ENCODE measurements at places on chromosomes 16 and 17.

- peak; percentile 82 for DNase-seq
Measured at GRCh38 chr17:41647940-41648410, 23.6 kb upstream of the KRT17 start.

DNA sequence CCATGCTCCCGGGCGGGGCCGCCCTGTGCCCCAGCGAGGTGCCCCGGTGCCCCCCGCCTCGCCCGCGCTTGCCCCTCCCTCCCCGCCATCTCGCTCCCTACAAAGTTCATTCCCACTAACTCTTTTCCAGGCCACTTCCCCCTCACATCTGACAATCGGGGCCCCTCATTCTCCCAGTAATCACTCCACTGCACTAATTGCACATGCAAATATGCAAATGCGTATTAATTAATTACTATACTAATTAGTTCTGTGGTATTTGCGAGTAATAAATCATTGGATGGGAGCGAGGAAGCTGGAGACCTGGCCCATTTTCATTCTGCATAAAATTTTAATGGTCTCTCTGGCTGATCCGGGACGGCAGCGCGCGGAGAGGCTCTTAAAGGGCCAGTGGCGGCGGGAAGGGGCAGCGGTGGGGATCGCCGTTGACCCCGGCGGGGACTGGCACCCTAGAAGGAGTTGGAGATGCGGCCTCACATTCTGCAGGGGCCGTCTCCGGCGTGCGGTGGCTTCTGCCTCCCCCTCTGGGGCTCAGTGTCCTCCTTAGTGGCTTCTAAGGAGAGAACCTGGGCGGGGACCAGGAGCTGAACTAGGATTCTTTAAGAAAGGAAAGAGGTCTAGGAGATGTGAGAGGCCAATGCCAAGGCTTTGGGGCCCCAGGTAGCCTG lies 8.4 kb upstream of the PPP1R1B start:
- DNase-seq = peak; percentile 26

DNA sequence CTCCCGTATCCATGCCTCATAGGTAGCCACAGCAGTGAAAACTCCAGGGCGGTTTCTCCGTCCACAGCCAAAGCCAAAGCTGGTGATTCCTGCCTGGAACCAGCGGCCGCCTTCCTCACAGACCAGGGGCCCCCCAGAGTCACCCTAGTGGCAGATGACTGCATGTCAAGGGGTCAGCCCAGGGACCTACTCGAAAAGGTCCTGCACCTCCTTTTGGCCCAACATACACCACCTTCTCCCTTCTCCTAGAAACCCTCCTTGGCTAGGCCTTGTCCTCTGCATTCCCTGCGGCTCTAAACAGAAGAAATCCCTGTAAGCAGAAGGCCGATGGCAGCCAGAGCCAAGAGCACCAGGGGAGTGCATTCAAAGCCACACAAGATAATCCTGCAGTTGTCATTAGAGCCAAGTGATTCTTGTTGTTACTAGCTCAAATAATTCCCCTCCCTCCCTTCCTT lies 6.1 kb downstream of the PRSS36 start:
- no peak for DNase-seq

DNA sequence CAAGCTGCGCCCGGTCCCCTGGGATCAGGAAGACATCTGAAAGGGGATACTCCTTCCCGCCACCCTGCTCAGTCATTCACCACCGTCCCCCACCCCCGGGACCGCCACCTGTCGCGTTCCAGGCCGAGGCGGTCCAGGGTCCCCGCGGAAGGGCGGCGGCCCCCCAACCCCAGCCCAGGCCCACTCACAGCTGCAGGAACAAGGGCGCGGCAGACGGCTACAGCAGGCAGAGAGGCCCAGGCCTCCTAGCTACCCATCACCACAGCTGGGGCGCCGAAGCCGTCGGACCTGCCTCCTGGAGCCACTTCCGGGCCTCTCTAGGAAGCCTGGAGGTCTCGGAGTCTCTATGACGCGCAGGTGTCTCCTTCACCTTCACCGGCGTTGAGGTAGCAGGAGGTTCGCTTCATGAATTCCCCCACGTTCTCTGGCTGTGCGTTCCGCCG lies at the start of gene SDR42E1:
Gene SDR42E1 (minus strand): TSS at position 272 of the 443 bp plus-strand sequence. CDS start 10,612 bp downstream, outside the sequence.
- DNase-seq = peak; percentile 31

DNA sequence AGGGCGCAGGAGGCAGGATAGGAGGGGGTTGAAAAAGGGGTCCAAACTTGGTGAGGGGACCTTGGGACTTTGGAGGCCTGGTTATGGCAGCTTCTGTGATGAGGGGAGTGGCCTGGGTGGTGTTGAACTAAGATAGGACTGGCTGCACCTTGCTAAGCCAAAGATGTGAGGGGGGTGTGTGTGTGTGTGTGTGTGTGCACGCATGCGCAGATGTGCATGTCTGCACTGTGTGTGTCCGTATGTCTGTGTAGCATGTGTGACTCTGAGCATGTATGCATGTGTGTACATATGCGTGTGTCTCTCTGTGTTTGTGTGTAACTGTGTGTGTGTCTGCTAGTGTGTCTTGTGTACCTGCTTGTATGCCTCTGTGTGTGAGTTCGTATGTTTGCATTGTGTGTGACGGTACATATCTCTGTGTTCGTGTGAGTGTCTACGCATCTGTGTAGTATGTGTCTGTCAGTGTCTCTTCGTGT lies 4.1 kb downstream of the SLC16A5 start:
- no peak for DNase-seq

- DNase-seq = peak; percentile 28
Measured at GRCh38 chr16:84689111-84689510, 10.7 kb upstream of the USP10 start.

GRCh38 chr17:48612854-48613691 lies 2.0 kb downstream of the HOXB8 start:
- DNase-seq = peak; percentile 38

DNA sequence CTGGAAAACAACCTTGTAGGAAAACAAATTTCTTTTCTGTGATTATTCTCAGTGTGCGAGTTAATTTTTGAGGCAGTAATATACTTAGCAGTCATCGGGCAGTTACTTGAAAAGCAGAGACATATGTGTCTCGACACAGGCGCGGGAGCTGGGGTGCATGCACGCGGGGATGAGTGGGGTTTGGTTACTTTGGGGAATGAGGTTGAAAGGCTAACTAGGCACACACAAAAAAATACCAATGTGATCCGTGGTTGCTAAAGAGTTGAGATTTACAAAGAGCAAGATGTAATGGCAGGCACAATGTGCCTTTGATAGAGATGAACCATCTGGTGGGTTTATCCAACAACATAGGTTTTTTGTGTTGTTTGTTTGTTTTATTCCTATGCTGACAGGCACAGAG lies 703.8 kb upstream of the EEF2KMT start:
- DNase-seq = no peak

DNA sequence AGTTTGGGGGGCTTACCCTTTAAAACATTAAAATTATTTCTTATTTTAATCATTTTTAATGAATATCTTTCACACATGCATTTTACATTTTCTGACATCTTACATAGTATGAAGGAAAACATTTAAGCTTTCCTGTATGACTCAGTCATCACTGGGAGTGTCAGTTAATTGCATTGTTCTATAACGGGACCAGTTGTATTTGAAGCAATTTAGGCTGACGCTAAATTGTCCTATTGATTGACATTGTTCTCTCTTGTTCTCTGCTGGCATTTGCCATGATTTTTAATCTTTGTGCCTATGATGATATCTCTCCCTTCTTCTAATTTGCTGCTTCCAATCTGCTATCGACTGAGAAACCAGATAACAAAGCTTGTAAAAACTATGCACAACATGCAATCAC lies 190.5 kb upstream of the PIRT start:
- no peak for DNase-seq

DNA sequence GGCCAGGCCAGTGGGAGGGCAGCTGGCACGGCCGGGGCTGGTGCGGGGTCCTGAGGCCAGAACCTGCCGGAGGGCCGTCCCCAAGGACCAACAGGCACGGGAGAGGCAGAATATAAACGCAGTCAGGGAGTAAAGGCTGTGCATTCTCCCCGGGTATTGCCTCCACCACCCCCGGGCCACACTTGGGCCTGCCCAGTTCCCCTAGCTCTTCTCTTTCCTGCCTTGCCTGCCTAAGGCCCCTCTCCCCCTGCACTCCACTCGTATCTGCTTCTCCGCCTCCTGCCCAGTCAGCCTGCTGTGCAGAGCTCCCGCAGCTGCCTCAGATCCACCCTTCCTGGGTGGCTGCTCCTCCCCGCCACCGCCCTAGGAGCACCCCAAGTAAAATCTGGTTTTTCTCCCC lies 5.0 kb upstream of the RPH3AL start:
- DNase-seq = peak; percentile 72

DNA sequence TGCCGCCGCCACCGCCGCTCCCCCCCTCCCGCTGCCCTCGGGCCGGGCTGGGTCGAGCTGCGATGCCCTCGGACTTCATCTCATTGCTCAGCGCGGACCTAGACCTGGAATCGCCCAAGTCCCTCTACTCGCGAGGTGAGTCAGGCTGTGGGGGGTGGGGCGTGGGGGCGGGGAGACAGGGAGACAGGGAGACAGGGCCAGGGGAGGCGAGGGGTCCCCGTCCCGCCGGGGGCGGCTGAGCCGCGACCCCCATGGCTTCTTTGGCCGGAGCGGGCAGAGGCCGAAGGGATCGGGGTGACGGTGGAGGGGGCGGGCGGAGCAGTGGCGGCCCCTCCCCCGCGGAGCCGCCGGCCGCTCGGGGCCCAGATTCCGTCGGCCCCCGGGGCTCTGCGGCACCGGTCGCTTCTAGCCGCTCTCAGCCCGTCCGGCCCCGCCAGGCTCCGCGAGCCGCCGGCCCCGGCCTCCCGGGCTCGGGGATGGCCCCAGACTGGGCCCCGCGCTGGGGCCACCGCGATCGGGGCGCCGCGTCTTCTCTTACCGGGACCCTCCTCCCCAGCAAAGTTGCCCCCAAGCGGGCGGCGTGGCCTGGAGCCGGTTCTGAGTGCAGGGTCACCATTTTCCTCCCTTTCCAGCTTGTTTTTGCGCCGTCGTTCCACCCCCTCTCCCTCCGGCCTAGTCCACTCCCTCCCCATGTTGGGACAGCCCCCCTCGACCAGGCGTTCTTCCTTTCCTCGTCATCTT lies 644 bp downstream of the NFAT5 start:
- peak; percentile 83 for DNase-seq

DNA sequence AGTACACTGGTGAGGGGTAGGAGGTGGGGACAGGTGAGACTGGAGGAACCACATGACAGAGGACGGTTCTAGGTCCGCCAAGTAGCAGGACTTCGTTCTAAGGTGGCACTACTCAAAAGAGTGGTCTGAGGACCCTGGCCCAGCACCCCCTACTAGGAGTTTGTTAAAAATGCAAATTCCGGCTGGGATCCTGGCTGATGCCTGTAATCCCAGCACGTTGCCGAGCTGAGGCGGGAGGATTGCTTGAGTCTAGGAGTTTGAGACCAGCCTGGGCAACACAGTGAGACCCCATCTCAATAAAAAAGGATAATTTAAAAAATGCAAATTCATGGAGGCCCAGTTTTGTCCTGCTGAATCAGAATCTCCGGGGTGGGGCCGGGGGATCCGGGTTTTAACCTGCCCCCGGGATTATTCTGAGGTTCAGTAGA lies 59.1 kb downstream of the WSB1 start:
- DNase-seq = no peak

GRCh38 chr17:67200727-67201301 lies 44.2 kb downstream of the HELZ start:
- DNase-seq = no peak

GRCh38 chr16:82864332-82865040 lies 237.7 kb downstream of the CDH13 start:
- DNase-seq = no peak

DNA sequence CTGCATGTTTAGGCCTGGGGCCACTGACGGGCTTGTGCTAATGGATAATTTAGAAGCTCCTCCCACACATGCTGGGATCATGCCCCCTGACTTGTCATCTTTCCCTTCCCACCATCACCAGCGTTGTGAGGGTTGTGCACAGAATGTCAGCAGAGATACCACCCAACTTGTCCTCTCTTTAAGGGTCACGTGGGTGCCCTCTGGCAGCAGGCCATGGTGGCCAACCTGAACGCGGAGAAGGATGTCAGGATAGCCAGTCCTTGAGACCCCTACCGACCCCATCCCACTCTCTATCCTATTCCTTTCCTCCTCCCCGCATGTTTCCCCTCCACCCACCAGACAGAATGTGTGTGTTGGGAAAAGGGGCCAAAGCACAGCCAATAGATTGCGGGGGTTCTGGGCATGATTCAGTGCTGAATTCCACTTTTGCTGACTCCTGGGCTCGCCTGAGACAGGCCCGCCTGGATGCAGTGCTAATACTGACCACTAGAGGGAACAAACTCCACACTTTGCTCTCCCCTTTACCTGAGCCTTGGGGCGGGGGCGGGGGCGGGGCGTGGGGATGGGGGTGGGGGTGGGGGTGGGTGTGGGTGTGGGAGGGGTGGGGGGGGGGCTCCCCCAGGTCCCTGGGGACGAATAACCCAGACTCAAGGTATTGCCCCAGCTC lies at the start of gene GH2:
Gene GH2 (minus strand): TSS at position 10 of the 667 bp plus-strand sequence. CDS start 143 bp downstream, outside the sequence.
- DNase-seq = peak; percentile 13

- DNase-seq = no peak
Measured at GRCh38 chr16:9849697-9850245, 332.5 kb downstream of the GRIN2A start.

- no peak for DNase-seq
Measured at GRCh38 chr17:49910094-49910857, 58.7 kb upstream of the DLX4 start.

GRCh38 chr16:20911361-20911760 lies 10.8 kb downstream of the LYRM1 start:
- no peak for DNase-seq

GRCh38 chr16:8581831-8582580 lies 8.3 kb downstream of the TMEM114 start:
- no peak for DNase-seq

DNA sequence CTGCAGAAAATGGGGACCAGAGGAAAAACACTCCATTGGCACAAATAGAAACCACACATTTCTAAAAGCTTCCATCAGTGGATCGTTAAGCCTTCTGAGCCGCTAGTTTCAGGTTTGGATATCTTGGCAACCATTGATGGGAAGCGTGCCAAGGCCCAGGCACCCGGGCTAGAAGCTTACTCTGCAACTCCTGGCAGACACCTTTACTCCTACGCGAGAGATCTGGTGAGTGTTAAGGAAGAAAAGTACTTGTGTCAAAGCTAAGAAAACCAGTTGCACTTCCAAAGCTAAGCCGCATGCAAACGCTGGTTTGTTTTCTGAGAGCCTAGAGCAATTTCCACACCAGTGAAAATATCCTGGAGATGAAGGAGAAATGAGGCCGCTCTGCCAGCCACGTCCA lies 472.4 kb downstream of the PMP22 start:
- DNase-seq = peak; percentile 42

DNA sequence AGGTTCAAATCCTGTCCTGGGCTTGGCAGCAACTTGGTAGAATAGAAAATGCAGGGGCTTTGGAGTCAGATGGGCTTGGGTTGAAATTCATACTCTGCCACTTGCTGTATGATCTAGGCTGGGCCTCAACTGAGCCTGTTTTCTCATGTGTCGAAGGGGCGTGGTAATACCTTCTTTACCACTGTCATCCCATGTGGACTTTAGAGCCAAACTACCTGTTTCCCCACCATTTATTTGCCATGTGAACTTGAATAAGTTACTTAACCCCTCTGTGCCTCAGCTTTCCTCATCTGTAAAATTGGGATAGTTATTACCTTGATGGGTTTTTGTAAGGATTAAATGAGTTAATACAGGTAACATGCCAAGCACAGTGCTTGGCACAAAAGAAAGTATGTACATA lies 106.0 kb downstream of the COPRS start:
- no peak for DNase-seq

GRCh38 chr16:85366031-85366763 lies 246.9 kb upstream of the GSE1 start:
- peak; percentile 74 for DNase-seq
